ENCODE measurements at places on chromosomes 11 and 22. TPM values are rescaled to one million over a fixed set of nuclear protein-coding genes. Genes with fewer than 3 reads are reported as not detected.

The NXPE2 gene
- total RNA-seq, result not detected

The LIF gene
- total RNA-seq, result 24.5 TPM

The PACSIN3 gene
- total RNA-seq, result 88.1 TPM

GRCh38 chr11:35919244-35919643 lies 24.6 kb upstream of the LDLRAD3 start:
- peak; percentile 40 for DNase-seq

GRCh38 chr22:39266398-39267030 lies 21.7 kb upstream of the PDGFB start:
- DNase-seq, result no peak

GRCh38 chr11:92225568-92226330 lies 1.1 kb downstream of the FAT3 start:
- no peak for DNase-seq
